ENCODE measurements at places on chromosomes 7 and 10.

DNA sequence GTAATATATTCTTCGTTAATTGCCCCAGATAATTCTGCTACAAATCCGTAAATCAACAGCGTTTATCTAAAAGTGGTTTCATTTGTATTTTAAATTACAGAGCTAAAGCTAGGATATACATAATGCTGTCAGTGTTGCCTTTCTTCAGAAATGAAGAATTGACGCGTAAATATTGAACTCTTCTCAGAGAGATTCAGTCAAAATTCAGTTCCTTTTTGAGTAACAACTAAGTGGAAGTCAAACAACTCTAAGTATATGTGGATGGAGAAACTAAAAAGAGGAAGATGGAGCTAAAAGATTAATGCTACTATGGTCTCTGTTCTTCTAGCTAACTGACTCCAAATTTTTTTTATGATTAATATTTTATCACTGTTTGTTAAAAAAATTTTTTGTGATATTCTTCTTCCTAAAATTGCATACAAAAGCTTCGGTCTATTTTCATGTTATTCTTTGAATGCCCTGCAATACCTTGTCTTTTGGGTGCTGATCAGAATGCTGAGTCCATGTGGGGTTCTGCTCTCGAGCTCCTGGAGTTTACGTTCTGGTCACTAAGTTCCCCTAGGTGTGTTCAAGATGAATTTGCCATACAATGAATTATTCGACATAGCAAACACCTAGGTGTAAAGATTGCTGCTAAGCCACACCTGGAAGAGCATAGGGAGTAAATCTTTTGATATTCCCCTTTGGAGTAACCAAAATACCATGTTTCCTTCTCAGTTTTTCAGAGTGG, 20.7 kb downstream of the MDFIC start:
- DNase-seq: no peak

DNA sequence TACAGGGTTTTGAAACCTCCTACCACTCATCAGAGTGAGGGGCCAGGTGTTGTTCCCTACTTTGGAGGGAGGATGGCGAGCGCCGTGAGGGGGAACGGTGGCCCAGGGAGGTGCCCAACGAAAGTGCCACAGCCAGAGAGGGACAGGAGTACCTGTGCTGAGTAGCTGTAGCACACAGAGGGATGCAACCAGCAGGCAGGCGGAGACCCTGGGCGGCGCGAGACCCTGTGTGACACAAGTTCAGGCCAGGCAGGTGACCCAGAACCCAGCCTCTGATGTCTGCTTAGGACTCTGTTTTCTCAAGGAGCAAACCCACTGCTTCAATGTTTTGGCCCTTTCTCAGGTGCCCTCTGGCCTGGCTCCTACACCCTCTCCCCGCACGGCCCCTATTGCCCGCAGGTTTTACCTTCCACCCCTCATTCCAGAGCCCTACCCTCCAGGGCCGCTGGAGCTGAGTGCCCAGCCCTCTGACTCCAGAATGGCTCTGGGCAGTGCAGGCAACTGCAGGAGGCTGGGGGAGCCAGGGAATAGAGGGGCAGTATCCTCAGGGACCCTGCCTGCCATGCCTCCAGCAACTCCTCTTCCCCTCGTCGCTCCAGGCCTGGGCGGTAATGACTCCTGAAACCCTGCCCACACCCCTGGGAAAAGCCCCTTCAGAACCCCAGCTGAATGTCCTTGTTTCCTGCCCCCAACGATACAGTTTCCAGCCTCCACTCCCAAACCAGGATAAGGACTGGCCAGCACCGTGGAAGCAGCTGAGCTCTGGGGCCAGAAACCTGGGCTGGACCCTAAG, 164.1 kb upstream of the RHEB start:
- DNase-seq: no peak

GRCh38 chr10:87519582-87519981, 14.9 kb downstream of the MINPP1 start:
- no peak for DNase-seq

DNA sequence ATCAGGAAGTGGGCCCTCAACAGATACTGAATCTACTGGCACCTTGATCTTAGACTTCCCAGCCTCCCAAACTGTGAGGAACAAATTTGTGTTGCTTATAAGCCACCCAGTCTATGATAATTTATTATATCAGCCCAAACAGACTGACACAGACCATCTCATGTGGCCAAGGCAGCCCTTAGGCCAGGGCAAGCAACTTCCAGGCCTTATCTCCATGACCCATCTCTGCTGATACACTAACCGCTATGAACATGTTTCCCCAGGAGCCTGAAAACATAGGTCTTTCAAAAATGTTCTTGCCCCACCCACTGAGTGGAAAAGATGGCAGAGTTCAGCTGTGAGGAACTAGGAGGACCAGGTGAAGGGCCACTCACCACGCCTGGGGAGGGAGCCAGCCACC, 3.2 kb upstream of the BLOC1S2 start:
- no peak for DNase-seq

- no peak for DNase-seq
These were observed 110.1 kb downstream of the SMURF1 start for GRCh38 chr7:99033765-99034164.

GRCh38 chr7:8434290-8435002, 1.0 kb downstream of the NXPH1 start:
- DNase-seq: peak; percentile 66

DNA sequence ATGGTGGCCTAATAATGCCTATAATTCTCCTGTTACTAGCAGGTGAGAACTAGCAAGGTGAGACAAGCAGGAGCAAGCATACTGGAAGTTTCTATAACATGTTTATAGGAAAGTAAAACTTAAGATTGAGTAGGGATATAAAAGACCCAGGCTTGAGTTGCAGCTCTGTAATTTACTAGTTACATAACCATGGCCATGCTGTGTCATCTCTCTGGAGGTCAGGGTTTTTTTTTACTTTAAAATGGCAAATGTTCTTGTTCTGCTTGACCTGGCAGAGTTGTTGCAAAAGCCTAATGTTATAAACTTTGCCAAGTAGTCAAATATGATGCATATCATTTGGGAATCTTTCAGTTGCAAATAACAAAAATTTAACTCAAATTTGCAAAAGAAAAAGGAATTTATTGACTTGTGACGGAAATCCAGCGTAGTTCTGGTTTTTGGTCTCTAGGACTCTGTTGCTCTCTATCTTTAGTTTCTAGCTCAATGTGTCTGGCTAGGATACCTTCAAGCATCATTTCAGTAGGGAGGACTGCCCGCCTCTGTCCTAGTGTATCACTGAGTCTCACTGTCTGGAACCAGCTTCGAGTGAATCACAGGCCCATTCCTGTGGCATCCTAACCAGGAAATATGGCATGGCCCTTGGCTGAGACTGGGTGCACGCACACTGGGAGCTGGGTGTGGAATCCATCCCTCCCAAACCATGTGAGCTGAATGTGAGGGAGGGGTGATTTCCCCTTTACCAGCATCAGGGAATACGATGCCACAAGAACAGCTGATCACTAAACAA, 67.9 kb downstream of the ADAM22 start:
- DNase-seq: no peak

DNA sequence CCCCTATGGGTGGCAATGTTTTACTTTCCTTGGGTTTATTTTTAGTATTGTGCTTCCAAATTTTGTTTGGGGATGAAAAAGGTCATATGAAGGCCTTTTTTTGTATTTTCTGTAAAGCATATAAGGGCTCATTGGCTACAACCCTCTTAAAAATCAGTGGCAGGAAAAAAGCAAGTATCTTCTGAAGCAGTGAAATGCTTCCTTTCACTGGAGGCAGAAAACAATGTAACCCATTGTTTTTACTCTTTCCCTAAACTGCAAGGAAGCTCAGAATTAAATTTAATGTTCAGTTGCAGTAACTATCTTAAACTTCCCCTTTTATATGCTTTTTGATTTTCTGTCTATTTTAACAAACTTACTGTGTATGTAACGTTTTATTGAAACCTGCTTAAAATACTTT, 148.7 kb upstream of the LYZL1 start:
- DNase-seq: no peak

DNA sequence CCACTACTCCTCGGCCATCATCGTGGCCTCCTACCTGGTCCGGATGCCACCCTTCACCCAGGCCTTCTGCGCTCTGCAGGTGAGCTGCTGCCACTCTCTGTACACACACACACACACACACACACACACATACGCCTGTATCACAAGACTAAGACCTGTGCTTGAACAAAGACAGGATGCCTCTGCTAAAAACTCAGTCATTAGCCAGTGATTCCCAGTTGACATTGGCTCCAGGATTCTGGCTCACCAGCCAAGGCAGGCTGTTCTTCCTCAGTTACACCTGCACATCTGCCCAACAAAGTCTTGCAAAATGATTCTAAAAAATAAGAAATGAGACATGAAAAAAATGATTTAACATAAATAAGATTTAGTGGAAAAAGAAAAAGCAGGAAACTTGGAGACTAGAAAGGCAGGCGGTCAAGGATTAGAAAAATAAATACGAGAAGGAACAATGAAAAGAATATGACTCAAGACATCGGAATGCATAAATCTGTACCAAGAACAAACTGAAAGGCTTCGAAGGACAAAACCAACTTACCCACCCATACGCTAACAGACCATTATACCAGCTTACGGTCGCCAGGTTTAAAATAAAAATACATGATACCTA, 7.4 kb upstream of the LRRC18 start:
- DNase-seq: no peak

DNA sequence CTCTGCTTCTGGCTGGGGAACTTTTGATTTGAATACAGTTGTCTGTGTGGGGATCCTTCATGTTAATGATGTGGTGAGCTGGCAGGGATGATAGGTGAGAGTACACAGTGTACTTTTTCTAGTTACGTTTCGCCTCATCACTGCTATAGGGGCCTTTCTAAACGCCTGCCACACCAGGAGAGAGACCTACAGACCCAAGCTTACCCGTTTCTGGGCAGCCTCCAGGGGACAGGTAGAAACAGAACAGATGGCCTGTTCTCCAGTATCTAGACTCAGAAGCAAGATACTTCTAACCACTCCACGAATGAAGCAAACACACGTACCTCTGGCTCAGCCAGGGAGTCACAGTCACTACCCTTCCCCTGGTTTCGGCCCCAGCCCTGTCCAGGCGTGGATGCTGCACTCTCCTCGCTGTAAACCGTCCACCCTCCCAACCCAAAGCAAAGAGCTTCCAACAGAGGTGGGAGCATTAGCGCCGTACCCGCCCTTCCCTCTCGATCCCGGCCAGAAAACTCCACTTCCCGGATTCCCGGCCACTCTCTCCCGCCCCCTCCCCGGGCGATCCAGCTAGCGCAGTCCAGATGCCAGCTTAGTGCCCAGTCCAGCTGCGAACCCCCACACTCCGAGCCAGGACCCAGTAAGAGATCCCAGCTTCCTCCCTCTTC, 1.2 kb downstream of the CCDC6 start:
- DNase-seq: peak; percentile 69

- DNase-seq: no peak
These were observed 45.8 kb upstream of the TNS3 start for GRCh38 chr7:47627580-47628283.

- DNase-seq: peak; percentile 85
These were observed 45.3 kb upstream of the EN2 start for GRCh38 chr7:155412416-155413253.

DNA sequence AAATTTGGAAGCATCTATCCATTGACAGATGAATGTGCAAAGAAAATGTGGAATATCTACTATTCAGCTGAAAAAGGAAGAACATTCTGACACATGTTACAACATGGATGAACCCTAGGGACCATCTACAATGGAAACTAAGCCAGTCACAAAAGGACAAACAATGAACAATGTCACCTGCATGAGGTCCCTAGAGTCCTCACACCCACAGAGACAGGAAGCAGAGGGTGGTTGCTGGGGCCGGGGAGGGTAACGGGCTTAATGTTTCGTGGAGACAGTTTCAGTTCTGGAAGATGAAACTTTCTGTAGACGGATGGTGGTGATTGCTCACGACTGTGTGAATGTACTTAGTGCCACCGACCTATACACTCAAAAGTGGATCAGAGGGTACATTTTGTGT, 282.9 kb downstream of the ADARB2 start:
- DNase-seq: no peak

- DNase-seq: no peak
These were observed 32.8 kb upstream of the VIPR2 start for GRCh38 chr7:159177284-159177953.

- no peak for DNase-seq
These were observed 102.6 kb upstream of the WDR11 start for GRCh38 chr10:120748519-120748918.

DNA sequence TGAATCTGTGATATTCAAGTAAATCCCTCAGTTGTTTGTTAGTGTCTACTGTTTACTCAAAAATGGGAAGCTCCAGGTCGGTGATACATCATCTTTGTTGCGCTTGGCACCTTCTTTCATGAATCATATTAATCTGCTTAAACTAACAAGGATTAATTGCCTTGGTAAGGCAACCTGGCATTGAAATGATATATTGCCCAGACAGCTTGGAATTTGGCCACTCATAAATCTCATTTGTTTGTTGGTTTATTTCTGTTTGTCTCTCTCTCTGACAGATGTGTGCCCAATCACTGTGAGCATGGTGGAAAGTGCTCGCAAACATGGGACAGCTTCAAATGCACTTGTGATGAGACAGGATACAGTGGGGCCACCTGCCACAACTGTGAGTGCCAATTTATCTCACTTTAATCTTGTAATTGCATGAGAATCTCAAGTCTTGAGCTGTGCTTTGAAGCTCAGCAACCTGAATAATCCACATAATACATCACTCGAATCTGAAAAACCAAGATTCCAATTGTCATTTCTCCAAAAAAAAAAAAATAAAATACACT, 1104.8 kb upstream of the C7orf33 start:
- no peak for DNase-seq

DNA sequence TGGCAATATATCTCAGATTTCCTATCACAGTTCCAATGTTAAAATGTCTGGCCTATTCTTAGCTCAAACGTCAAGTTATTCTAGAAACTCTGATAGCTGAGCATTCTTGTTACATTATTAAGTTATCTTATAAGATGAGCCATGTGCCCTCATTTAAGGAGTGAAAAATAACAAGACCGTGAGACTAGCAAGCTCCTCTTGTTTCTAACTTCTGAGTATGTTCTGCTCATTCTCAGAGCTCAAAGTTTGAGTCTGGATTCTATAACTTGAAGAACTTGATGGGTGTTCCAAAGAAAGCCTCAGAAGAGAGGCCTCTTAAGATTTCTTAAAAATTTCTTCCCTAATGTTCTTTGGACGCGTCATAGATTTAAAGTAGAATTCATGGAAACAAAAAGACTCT, 215.2 kb downstream of the HTR7 start:
- no peak for DNase-seq
